CD4-positive, alpha-beta T cell treated with Interleukin-17A for 1 hour (primary cell): ENCODE measurements at places on chromosomes 16 and 17.
A peak's percentile ranks its signal among the peaks of the same experiment; 100 is the strongest.

DNA sequence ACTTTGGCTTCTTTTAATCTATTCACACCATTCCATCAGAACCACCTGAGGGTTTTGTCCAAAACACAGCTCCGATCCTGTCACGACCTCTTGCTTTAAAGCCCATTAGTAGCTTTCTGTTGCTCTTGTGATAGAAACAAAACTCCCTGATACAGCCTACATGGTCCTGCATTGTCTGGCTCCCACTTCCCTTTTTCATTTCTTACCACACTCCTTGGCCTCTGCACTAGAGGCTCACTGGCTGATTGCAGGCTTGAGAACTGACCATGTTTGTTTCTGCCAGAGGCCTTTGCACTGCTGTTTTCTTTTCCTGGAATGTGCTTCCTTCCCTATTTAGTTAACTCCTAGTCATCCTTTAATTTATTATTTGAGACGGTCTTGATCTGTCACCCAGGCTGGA lies 23.7 kb downstream of the IST1 start:
- DNase-seq, result no peak

- peak; percentile 25 for DNase-seq
These were observed 1.1 kb downstream of the MAPT start for GRCh38 chr17:45895304-45895968.

GRCh38 chr17:30555942-30556341 lies 78.7 kb downstream of the GOSR1 start:
- no peak for DNase-seq

- no peak for DNase-seq
These were observed 4.0 kb upstream of the NAE1 start for GRCh38 chr16:66834746-66835145.

DNA sequence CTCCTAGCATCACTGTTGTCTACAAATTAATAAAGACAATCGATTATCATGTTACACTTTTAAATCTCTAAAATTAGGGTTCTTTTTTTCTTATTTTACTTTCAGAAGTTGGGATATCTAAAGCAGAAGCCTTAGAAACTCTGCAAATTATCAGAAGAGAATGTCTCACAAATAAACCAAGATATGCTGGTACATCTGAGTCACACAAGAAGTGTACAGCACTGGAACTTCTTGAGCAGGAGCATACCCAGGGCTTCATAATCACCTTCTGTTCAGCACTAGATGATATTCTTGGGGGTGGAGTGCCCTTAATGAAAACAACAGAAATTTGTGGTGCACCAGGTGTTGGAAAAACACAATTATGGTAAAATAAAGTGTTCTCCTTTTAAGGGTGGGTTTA lies 2.4 kb downstream of the RAD51C start:
- no peak for DNase-seq
